ENCODE measurements at places on chromosomes 2 and 18. TPM values are rescaled to one million over a fixed set of nuclear protein-coding genes. Genes with fewer than 3 reads are reported as not detected.
A peak's percentile ranks its signal among the peaks of the same experiment; 100 is the strongest.

The C1GALT1C1L gene
- total RNA-seq = 0.24 TPM

The RMDN2 gene
- 8.9 TPM for total RNA-seq

The MITD1 gene
- 57.3 TPM for total RNA-seq

The SMYD1 gene
- 0.42 TPM for total RNA-seq

The CAPN14 gene
- 0.52 TPM for total RNA-seq

The IL36G gene
- 0.24 TPM for total RNA-seq

The CNGA3 gene
- total RNA-seq = 0.09 TPM

The SKOR2 gene
- total RNA-seq = not detected

The ME2 gene
- total RNA-seq = 65.9 TPM

DNA sequence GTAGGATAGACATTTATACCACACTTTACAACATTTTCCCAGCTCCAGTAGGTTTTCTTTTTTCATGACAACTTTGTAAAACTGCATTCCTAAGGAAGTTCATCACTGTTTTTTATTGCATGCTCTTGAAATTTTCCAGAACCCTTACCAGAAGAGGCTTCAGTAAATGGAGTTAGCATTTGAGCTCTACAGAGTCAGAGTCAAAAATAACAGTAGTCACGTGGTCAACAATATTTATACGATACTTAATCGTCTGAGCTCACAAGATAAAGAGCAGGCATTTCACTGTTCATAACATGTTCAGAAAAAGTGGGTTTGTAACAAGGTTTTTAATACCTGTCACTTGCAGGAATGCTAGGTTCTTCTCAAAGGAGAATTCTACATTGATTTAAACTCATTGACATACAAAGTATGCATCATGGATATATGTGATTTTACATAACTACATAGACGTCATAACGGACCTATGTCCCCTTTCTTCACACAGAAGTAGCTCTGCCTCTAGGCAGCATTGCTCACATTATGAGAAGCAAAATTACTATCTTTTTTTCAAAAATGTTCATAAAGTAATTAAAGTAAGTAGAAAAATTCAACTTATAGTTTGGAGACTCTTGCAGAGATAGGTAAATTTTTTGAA is 187.0 kb upstream of the COL3A1 start:
- H3K27me3 ChIP-seq = no peaks in the 10 kb centered on the region
- no peaks in the 10 kb centered on the region for H3K36me3 ChIP-seq
- no peaks in the 10 kb centered on the region for H3K4me1 ChIP-seq

GRCh38 chr18:76507830-76508385 is 12.9 kb upstream of the ZNF516 start:
- no peak for DNase-seq
- no peaks in the 10 kb centered on the region for H3K27me3 ChIP-seq
- H3K4me3 ChIP-seq = no peak overlapping the region
- no peaks in the 10 kb centered on the region for H3K4me1 ChIP-seq
- H3K36me3 ChIP-seq = no peaks in the 10 kb centered on the region

GRCh38 chr2:69554981-69555380 is 88.6 kb downstream of the AAK1 start:
- no peak overlapping the region for H3K27ac ChIP-seq
- no peak overlapping the region for H3K4me3 ChIP-seq
- no peaks in the 10 kb centered on the region for H3K27me3 ChIP-seq
- peaks cover 8% of the 10 kb centered on the region for H3K4me1 ChIP-seq
- H3K36me3 ChIP-seq = peaks cover 17% of the 10 kb centered on the region

GRCh38 chr18:63299837-63300745 is 19.5 kb downstream of the BCL2 start:
- H3K27ac ChIP-seq = peak overlapping the region; percentile 27
- H3K27me3 ChIP-seq = no peaks in the 10 kb centered on the region
- DNase-seq = no peak
- peaks cover 6% of the 10 kb centered on the region for H3K36me3 ChIP-seq
- H3K4me1 ChIP-seq = peaks cover 24% of the 10 kb centered on the region
- no peak overlapping the region for H3K4me3 ChIP-seq

DNA sequence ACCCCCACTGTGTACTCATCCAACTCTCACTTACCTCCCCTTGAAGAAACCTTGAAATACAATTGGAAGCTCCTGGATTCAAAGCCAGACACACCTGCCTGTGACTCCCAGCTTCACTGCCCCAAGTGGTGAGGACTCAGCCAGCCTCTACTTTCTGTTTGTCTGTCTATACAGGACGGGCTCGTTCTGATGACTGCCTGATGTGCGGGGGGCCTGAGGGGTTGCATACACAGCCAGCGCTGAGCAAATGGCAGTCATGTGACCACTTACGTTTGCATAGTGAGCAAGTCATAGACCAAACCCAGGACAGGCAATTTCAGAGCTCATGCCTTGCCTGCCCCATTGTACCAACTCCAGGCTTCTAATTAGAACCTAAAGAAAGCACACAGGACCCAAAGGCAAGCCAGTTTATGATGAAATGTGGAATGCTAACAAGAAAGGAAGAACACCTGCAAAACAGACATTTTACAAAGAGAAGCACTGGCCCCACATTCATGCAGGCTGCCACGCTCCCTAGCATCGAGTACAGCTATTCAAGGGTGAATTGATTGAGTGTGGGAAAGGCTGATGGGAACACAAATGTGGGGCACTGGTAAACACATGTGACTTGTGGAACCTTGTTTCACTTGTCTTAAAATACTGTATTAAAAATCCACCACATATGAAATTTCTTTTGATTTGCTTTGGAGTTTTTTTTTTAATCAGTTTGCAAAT is 137.8 kb downstream of the LNPK start:
- H3K27me3 ChIP-seq = peaks cover 3% of the 10 kb centered on the region
- no peaks in the 10 kb centered on the region for H3K4me1 ChIP-seq
- no peak overlapping the region for H3K4me3 ChIP-seq
- DNase-seq = no peak
- no peak overlapping the region for H3K27ac ChIP-seq
- H3K36me3 ChIP-seq = no peaks in the 10 kb centered on the region

DNA sequence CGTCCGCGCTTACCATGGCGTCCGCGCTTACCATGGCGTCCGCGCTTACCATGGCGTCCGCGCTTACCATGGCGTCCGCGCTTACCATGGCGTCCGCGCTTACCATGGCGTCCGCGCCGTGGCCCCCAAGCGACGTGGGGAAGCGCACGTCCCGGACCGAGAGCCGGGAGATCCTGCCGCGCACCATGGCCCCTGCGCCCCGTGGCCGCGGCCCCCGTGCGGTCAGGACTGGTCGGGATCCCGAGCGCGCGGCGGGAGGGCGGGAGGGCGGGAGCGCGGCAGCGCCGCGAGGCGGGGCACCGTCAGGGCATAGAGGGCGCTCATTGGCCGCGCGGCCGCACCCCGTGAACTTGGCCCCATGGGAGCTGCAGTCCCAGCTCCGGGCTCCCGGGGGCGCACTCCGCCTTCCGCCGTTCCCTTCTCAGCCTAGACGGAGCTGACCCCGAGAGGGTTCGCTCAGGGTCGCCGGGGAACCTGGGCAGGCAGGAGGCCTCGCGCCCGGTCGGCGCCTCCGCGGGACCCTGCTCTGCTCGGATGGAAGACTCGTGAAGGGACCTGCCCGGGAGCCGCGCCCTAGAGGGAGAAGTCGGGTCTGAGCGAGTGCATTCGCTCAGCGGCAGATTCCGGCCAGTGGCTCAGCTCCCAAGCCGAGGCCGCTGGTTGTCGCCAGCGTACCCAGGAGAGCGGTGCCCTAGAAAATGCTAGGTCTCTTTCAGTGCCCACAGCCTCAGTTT is at the start of gene ENOSF1:
ENOSF1 (minus strand) TSS at position 230 of the 734 bp plus-strand sequence; CDS start at position 187, 43 bp downstream.
- peak within 1 kb of the TSS; percentile 75 for H3K27ac ChIP-seq
- peaks cover 3% of the 10 kb centered on the region for H3K27me3 ChIP-seq
- peaks cover 13% of the 10 kb centered on the region for H3K36me3 ChIP-seq
- peaks cover 14% of the 10 kb centered on the region for H3K4me1 ChIP-seq
- DNase-seq = peak; percentile 36

All from thymus (tissue), 14 donors.